ENCODE measurements at places on chromosomes 2 and 18.

GRCh38 chr2:76444732-76445131 lies 734.0 kb upstream of the GCFC2 start:
- DNase-seq: no peak

DNA sequence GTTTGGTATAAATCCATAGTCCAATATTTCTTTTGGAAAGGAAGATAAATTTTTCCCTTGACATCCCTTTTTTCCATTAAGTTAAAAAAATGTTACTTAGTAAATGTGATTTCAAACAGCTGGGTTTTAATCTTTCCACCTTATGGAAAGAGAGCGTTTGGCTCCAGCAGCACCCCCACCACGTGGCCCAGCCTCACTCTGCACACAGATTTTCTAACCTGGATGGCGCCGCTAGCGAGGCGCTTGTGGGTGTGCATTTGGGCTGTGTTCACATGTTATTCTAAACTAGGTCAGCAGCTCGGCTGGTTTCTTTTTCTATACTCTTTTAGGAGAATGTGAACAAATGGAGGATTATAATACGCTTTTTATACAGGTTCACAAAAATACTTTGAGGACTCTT lies 218.0 kb downstream of the LDLRAD4 start:
- no peak for DNase-seq

DNA sequence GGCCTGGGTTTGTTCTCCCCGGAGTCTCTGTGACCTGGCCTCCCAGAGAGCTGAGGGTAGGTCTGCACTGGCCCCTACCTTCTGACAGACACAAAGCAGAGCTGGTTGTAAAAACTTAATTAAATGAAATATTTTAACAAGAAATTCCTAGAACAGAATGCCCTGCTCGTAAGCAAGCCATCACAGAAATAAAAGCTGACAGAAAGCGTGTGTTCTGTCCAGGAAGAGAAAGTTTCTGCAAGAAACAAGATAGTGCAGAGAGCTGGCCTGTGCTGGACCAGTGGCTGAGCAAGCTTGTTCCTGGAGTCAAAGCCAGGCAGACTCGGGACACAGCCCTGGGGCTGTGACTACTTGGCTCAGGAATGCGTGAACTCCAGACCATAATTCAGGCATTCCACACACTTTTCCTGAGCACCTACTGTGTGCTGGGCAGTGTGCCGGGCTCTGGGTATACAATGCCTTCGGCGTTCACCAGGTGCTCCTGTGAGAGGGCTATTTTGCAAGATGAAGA lies 51.6 kb downstream of the APOB start:
- DNase-seq: peak; percentile 11

DNA sequence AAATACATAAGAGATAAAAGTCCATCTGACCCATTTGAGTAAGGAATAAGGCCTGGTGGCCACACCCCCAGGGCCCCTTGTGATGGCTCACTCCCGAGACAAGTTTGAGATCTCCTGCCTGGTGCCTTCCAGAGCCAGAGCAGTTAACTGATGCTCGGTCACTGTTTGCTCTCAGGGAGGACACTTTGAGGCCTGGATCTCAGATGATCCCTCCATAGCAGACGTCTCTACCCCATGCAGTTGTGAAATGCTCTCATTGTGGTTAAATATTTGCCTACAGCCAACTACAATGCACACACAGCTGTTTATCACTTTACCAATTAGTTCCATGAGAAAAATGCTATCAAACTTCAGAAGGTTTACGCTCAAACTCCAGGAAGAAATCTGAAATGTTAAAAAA lies 12.3 kb downstream of the GYPC start:
- DNase-seq: no peak

DNA sequence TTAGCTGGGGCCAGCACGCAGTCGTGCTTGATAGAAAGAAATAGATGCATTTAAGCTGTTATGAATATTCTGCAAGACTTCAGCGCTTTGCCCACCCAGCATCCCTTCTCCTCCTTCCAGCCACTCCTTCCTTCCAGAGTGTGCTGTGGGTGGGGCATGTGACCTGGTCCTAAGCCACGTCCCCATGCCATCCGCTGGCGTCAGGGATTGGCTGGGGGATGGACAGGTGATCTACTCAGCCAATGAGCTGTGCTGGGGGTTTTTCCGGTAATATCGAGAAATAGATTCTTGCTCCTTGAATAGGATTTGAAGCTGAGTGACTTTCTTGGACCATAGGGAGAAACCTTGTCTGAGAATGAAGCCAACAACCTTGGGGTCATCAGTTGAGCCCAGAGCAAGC lies 4.8 kb upstream of the ZAP70 start:
- DNase-seq: no peak

GRCh38 chr2:25473758-25474340 lies 132.1 kb upstream of the DNMT3A start:
- DNase-seq: no peak

DNA sequence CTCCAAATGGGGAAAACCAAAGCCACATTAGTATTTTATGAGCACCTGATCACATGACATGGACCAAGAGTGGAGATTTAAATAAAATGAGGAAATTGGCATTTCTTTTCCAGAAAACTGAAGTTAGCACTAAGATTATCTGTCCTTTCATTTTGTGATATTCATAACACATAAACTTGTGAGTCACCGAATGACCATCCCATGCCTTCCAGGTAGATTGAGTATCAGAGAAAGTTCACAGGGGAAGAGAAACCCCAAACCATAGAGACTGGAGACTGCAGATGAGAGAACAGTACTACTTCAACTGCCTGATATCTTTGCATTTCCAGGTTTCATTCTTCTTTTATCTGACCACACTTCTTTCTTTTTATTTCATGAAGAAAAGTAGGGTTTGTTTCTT lies 176.3 kb upstream of the LRP1B start:
- DNase-seq: no peak

- no peak for DNase-seq
Measured at GRCh38 chr18:61865466-61866175, 27.2 kb downstream of the RNF152 start.

- no peak for DNase-seq
Measured at GRCh38 chr2:19353721-19354050, 4.7 kb downstream of the OSR1 start.

GRCh38 chr2:57376985-57377384 lies 669.6 kb upstream of the VRK2 start:
- DNase-seq: no peak

GRCh38 chr18:79855147-79855933 lies 57.6 kb downstream of the KCNG2 start:
- no peak for DNase-seq

DNA sequence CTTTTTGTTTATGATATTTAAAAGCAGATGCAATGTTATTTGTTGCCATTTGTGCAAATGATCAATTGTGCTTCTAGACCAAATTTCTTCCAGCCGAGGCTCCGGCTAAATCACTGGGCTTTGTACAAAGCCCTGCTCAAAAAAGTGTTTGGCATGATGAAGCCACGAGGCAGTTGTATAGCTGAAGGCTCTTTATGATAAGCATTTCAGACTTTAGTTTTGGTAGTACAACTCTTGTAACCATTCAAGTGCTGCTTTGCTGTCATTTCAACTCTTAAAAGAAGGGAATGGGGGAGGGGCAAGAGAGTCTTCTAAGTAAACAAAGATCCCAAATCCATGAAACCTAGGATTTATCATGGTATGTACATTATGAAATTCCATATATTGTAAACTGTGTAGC lies 3.3 kb upstream of the ZNF532 start:
- no peak for DNase-seq

GRCh38 chr2:168495524-168495923 lies 39.5 kb downstream of the CERS6 start:
- DNase-seq: no peak

GRCh38 chr2:58714238-58714637 lies 473.1 kb upstream of the FANCL start:
- no peak for DNase-seq

DNA sequence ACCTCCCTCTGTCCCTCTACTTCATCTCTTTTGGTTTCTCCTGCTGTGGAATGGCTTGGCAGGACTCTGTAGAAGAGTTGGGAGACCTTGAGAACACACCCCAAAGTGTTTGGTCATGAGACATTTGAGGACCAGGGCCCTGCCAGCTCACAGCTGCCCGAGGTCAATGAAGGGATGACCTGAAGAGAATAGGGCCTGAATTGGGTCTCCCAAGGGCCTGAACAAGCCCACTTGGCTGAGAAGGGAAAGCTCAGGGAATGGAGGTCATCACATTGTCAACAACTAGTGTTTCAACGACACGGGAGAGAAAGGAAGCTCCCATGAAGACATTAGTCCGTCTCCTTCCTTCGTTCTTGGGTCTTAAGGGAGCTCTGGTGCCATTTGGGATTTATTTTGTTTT lies 52.8 kb downstream of the TTC32 start:
- DNase-seq: no peak

GRCh38 chr2:239092571-239093294 lies 244.8 kb downstream of the TWIST2 start:
- no peak for DNase-seq

GRCh38 chr2:201975434-201975833 lies 58.2 kb upstream of the FZD7 start:
- no peak for DNase-seq

- DNase-seq: peak; percentile 23
Measured at GRCh38 chr18:35949903-35950627, 22.4 kb upstream of the RMP24 start.

GRCh38 chr18:25351777-25352628 lies at the start of gene ZNF521:
Gene ZNF521 (minus strand): TSS chr18:25352166. CDS start chr18:25350946, 1,220 bp downstream.
- peak; percentile 35 for DNase-seq

GRCh38 chr2:222613715-222614331 lies 42.1 kb downstream of the FARSB start:
- DNase-seq: peak; percentile 61

DNA sequence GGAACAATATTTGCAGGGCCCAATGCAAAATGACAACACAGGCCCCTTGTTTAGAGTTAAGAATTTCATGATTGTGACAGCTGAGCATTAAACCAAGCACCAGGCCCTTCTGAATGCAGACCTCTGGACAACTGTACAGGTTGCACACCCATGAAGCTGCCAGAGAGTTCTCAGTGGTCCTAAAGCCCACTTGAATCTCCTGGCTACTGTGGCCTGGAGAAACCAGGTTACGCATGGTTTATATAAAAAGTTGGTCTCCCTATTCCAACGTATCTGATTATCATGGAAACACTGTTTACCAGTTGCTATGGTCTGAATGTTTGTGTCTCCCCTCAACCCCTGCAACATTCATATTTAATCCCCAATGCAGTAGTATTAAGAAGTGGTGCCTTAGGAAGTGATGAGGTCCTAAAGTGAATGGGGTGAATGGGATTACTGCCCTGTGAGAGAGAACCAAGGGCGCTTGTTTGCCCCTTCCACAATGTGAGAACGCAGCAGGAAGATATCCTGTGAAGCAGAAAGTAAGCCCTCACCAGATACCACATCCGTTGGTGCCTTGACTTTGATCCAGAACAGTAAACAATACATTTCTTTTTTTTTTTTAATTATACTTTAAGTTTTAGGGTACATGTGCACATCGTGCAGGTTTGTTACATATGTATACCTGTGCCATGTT lies 48.0 kb upstream of the ANXA4 start:
- DNase-seq: no peak

DNA sequence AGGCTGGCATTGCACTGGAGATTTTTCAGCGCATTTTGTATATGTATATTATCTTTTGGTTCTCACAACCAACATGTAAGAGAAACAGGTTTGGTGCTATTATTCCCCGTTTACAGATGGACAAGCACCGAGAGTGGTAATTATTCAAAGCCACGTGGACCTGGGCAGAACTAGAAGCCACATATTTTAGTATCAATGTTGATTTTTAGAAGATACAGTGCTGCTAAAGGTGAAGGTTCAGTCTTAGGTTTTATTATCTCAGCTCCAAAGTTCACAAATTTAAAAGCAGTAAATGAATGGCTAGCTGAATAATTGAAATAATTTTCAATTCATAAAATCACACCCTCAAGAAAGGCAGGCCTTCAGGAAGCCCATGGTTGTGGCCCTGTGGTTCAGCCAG lies 400.6 kb upstream of the ID2 start:
- DNase-seq: no peak

GRCh38 chr2:26453421-26454329 lies 24.2 kb downstream of the OTOF start:
- DNase-seq: no peak

DNA sequence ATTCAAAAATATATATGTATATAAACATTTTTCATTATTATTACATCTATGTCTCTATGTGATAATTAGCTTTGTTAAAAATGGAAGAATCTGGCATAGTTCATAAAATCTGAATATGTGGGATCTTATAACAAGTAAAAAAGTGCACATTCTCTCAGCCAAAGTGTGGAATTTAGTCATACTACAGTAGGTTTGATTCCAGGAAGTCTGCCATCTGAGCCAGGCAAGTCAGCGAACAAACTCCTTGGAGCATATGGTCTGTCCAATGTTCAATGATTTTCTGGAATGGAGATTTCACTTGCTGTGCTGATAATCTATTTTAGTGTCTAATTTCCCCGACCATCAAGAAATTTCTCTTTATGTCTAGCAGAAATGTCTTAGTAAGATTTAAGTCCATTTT lies 1033.2 kb upstream of the NXPH2 start:
- DNase-seq: no peak

GRCh38 chr2:114001937-114002336 lies 112.0 kb downstream of the ACTR3 start:
- DNase-seq: no peak

DNA sequence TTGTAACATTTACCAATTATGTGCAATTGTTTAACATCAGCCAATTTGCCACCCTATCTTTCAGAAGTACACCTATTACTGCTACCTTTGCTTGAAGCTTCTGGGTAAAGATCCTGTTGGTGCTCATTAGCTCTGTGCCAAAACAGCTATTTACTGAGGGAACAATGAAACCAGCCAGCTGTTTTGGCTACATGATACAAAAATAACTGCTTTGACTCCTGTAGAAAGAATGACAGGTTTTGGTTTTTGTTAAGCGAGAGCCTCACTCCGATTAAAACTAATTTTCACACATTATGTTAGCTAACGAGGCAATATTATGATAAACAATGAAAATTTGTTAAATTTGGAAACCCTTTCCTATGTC lies 907.0 kb downstream of the EPHA4 start:
- DNase-seq: no peak

GRCh38 chr18:73270920-73271634 lies 403.3 kb upstream of the NETO1 start:
- no peak for DNase-seq

GRCh38 chr2:1985571-1985970 lies 241.3 kb upstream of the PXDN start:
- DNase-seq: no peak

GRCh38 chr2:71157124-71157793 lies 26.8 kb downstream of the MPHOSPH10 start:
- no peak for DNase-seq

GRCh38 chr18:5518899-5519371 lies 24.9 kb downstream of the EPB41L3 start:
- DNase-seq: no peak

DNA sequence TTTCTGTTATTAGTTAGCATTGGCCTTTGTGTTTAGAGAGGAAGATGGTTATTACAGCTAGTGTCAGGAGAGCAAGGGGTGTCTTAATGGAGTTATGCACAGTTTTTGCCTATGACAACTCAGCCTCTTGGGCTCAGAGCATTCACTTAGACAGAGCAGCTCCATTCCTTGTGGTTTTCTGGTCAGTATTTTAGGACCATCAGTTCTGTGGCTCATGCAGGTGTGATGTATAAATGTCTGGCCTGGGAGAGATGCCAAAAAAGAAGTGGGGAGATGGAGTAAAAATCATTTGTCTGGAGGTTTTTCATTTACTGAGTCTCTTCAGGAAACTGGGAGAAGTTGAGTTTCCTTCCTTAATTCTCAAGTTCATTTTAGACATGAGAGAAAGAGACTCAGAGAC lies 79.7 kb downstream of the PRKCE start:
- DNase-seq: no peak
